IMR-90 (cell line): ENCODE measurements at places on chromosomes 12 and 14.

DNA sequence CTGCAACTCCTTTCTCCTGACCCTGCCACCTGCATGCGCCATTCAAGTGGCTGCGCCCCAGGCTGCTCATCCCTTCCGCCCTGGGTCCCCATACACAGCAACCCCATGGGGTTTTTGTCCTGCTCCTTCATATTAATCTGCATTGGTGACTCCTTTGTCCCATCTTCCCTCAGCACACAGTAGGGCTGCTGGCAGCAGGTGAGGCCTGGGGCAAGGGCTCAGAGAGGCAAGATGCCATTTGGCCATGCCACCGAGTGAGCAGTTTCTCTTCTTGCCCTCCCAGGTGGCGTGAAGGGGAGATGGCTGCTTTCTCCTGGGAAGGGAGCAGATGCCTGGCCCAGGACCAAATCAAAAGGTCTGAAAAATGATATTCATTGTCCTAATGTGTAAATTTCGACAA, 9.1 kb downstream of the RTL1 start:
- DNase-seq = no peak
- H3K36me3 ChIP-seq = peaks cover 71% of the 10 kb centered on the region
- H3K4me3 ChIP-seq = no peak overlapping the region
- H3K4me1 ChIP-seq = no peaks in the 10 kb centered on the region; the same call in 1 of the 2 replicates

DNA sequence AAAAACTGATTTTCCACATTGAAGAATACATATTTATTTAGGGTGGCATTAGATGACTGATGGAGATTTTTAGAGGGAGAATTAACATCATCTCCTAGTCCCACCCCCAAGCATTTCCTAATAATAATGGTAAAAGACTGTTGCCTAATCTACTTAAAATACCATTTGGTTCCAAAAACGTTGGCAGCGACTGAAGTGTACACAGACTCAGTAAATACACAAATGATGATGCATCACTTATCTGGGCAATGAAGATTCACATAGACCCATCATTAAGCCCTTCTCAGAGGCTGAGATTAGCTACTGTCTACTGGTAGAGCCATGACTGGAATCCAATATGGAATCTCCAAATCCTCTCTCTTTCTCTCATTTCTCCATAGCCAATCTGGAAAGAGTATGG, 18.2 kb downstream of the RTN1 start:
- no peaks in the 10 kb centered on the region for H3K36me3 ChIP-seq
- no peaks in the 10 kb centered on the region for H3K4me1 ChIP-seq
- H3K27me3 ChIP-seq = no peaks in the 10 kb centered on the region
- H3K4me3 ChIP-seq = no peak overlapping the region
- no peak overlapping the region for H3K27ac ChIP-seq
- DNase-seq = no peak

- DNase-seq = peak; percentile 93
- peaks cover 10% of the 10 kb centered on the region for H3K4me1 ChIP-seq
- peak overlapping the region; percentile 88 for H3K27ac ChIP-seq
Measured at GRCh38 chr14:52906141-52906601, 44.7 kb downstream of the FERMT2 start.

GRCh38 chr12:126248871-126249403, 1183.7 kb downstream of the AACS start:
- no peaks in the 10 kb centered on the region for H3K36me3 ChIP-seq
- H3K4me1 ChIP-seq = no peaks in the 10 kb centered on the region
- H3K4me3 ChIP-seq = no peak overlapping the region
- H3K27me3 ChIP-seq = no peaks in the 10 kb centered on the region

DNA sequence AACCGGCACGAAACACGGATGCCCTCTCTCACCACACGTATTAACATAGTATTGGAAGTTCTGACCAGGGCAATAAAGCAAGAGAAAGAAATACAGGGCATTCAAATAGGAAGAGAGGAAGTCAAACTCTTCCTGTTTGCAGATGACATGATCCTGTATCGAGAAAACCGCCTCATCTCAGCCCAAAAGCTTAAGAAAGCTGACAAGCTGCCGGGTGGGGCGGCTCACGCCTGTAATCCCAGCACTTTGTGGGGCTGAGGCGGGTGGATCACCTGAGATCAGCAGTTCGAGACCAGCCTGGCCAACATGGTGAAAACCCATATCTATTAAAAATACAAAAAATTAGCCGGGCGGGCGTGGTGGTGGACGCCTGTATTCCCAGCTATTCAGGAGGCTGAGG, 17.7 kb downstream of the OR6S1 start:
- H3K36me3 ChIP-seq = no peaks in the 10 kb centered on the region
- no peak for DNase-seq
- H3K27ac ChIP-seq = no peak overlapping the region
- peaks cover 14% of the 10 kb centered on the region for H3K27me3 ChIP-seq

- H3K27ac ChIP-seq = no peak overlapping the region
- no peaks in the 10 kb centered on the region for H3K4me1 ChIP-seq
- H3K27me3 ChIP-seq = no peaks in the 10 kb centered on the region
- peaks cover 37% of the 10 kb centered on the region for H3K36me3 ChIP-seq
- H3K4me3 ChIP-seq = no peak overlapping the region
- DNase-seq = no peak
Measured at GRCh38 chr12:64716371-64716770, 42.8 kb downstream of the GNS start.

GRCh38 chr14:64117671-64118402, 176.3 kb downstream of the ESR2 start:
- H3K4me1 ChIP-seq = peaks cover 1% of the 10 kb centered on the region; the same call in 1 of the 2 replicates
- H3K27me3 ChIP-seq = no peaks in the 10 kb centered on the region
- H3K36me3 ChIP-seq = no peaks in the 10 kb centered on the region
- H3K27ac ChIP-seq = no peak overlapping the region
- no peak overlapping the region for H3K4me3 ChIP-seq
